Stimulated activated CD4-positive, alpha-beta T cell treated with anti-CD3 and anti-CD28 coated beads, Interleukin-4, amount 100 ng/mL, for 48 hours (primary cell): ENCODE measurements at places on chromosomes 3 and 15.

GRCh38 chr3:28989646-28990089 lies 291.2 kb upstream of the RBMS3 start:
- DNase-seq, result no peak

DNA sequence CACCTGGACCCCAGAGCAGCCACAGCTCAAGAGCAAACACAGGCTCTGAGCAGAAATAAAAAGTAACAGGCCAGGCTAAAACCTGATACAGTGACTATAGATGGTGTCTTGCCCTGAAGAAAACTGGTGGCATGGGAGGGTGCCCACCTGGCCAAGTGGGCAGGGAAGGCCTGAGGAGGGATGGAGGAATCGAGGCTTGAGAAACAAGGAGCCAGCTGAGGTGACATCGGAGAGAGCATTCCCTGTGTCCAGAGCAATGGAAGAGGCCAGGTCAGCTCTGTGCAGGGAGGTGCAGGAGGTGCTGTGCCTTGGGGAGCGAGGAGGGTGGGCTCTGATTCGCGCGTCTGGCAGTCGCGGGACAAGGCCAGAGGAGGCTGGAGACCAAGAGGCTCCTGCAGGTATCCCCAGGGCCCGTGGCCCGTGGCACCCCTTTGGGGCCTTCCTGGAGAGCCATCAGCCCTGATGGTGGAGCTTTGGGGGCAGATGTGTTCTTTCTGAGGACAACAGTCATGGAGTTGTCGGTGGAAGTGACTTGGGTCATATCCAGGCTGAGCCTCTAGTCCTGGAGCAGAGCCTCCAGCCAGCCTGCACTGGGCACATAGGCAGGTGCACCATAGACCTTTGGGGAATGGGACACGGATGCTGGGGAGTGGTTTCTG lies 56.1 kb downstream of the PLXNA1 start:
- no peak for DNase-seq

DNA sequence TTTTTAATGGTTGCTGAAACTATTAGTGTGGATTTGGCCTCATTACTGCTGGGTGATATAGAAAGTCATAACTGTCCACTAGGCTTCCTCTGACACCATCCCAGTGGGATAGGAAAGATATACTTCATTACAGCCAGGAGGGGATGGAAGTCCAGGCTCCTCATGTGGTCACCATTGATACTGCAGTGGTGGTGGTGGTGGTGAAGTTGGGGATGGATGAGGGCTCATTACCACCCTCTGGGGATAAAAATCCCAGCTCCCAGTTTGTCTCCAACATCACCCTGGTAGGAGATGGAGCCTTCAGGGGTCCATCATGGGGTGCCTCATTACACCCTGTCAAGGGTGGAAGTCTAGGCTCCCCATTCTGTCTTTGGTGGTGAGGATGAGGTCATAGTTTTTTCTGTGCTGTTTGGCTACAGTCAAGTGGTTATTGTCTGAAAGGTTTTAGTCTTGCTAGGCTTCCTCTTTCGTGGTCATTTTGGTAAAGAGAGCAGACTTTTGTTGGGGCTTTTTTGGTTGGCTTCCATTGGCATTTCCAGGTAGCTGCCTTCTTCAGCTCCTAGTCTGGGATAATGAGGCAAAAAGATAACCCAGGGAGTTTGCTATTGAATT lies 30.1 kb upstream of the FILIP1L start:
- no peak for DNase-seq

- no peak for DNase-seq
These were observed 181.3 kb downstream of the NFKBIZ start for GRCh38 chr3:102030661-102031060.

GRCh38 chr15:40103864-40104271 lies 4.8 kb downstream of the BMF start:
- no peak for DNase-seq

GRCh38 chr15:58037723-58038301 lies 27.7 kb downstream of the ALDH1A2 start:
- no peak for DNase-seq

DNA sequence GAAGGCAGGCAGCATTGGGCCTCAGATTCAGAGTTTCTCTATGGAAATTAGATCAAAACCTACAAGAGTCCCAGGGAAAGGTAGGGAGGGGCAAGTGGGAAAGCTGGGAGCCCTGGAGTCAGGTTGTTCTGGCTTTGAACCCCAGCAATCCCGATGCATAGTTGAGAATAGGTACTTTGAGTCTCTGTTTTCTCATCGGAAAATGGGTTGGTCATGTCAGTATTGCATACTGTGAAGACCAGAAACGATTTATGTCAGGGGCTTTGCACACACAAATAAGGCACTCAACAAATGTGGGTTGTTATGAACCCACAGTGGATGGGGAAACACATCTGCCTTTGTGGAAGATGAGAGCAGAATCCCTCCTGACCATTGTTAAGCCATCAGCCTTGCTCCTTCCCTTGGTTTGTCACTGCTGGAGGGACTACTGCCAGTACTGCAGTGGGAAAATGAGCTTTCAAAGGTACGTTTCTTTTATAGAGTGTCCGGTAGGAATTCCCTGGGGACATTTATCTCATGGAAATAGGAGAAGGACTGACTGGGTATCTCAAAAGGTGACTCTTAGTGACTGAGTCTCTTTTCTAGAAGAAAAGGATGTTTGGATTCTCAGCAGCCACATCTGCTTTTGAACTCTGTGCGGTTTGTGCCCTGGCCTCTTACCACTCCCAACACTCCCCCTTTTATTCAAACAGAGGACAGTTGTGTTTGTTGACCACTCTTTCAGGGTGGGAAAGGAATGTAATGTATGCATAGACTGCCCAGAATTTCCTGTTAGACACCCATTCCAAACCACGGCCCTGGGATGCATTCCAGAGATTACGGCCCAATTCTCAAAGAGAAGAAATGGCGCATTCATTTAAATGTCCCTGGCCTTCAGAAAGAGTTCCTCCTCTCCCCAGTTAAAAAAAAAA lies 54.6 kb upstream of the VILL start:
- no peak for DNase-seq
